Hematopoietic multipotent progenitor cell treated with erythropoietin and hydrocortisone succinate and interleukin-3 and kit ligand, for 17 days (in vitro differentiated cells): ENCODE measurements at places on chromosomes 3 and 15.

GRCh38 chr3:193051314-193051713 lies 133.7 kb upstream of the MB21D2 start:
- no peak for DNase-seq

GRCh38 chr15:84659904-84660781 lies 2.1 kb upstream of the NMB start:
- no peak for DNase-seq

- DNase-seq, result no peak
Measured at GRCh38 chr15:81362790-81363189, 11.2 kb downstream of the TMC3 start.

GRCh38 chr3:31077021-31077601 lies 182.7 kb upstream of the GADL1 start:
- DNase-seq, result no peak

DNA sequence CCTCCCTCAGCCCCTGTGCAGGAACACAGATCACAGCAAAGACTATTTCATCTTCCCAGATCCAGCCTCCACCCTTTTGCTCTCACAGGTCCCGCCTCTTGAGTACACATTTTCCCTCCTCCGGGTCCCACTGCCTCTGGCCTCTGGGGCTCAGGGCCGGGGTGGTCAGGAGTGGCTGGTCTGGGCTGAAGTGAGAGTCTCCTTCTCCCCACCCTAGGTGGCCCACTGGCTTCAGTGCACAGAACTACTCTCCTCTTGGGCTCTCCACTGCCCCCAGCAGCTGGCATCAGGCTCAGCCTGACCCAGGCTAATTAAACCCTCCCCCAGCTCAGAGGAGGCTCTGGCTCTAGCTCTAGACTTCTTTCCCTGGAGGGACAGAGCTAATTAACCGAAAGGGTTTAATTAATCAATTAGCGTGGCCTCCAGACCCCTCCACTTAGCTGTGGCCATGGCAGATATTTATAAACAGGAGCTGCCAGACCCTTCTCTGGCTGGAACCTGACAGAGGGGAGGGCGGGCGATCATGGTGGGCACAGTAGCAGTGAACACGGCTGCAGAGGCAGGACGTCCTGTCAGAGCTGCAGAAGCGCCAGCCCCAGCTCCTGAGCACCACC lies 15.1 kb downstream of the DUSP7 start:
- DNase-seq, result no peak

- DNase-seq, result no peak
Measured at GRCh38 chr3:158737410-158737809, 5.2 kb upstream of the RARRES1 start.

- no peak for DNase-seq
Measured at GRCh38 chr3:135444058-135444457, 521.5 kb upstream of the PPP2R3A start.

- no peak for DNase-seq
Measured at GRCh38 chr15:55970286-55970685, 23.1 kb downstream of the NEDD4 start.

GRCh38 chr15:99970891-99971430 lies 237.7 kb upstream of the LYSMD4 start:
- no peak for DNase-seq

DNA sequence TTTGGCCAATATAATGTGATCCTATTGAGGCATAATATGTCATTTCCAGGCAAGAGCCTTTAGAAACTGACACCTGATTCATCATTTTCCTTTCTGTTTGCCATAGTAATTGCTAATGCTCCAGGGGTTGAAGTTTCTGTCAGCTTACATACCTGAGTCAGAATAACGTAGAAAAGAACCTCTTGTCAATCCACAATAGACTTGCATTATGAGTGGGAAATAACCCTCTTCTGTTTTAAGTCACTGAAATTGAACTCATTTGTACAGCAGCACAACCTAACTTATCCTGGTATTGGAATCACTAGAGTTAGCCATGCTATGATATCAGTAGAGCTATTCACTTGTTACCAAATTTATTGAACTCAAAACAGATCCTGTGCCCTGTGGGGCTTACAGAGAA lies 101.7 kb upstream of the TP63 start:
- DNase-seq, result no peak

GRCh38 chr15:88509321-88509720 lies 37.2 kb downstream of the DET1 start:
- no peak for DNase-seq

GRCh38 chr3:98581474-98581873 lies 11.9 kb downstream of the CPOX start:
- no peak for DNase-seq

- no peak for DNase-seq
Measured at GRCh38 chr15:81981908-81982307, 63.9 kb downstream of the MEX3B start.

DNA sequence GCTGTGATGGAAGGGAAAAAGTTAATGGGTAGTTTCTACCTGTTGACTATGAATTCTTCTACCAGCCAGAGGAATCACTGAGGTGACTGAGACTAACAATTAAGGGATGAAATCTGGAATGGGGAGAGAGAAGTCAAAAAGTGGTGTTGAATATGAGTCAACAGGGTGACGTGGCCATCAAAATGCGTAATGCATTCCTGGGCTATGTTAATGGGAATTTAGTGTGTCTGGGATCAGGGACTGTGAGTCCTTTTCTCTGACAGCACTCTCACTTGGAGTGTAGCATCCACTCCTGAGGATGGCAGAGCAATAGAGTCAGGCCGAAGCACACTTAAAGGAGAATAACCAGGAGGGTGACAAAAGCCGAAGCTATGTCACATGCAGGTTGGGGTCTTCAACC lies 60.4 kb downstream of the MESD start:
- no peak for DNase-seq

- no peak for DNase-seq
Measured at GRCh38 chr3:143604402-143605185, 243.7 kb downstream of the SLC9A9 start.

GRCh38 chr3:157290766-157291165 lies 130.8 kb upstream of the CCNL1 start:
- DNase-seq, result no peak

GRCh38 chr3:183946037-183946436 lies 61.4 kb upstream of the PARL start:
- DNase-seq, result no peak

GRCh38 chr15:83914906-83915305 lies 261.0 kb downstream of the ADAMTSL3 start:
- no peak for DNase-seq

- no peak for DNase-seq
Measured at GRCh38 chr3:136932523-136932922, 25.3 kb upstream of the IL20RB start.

DNA sequence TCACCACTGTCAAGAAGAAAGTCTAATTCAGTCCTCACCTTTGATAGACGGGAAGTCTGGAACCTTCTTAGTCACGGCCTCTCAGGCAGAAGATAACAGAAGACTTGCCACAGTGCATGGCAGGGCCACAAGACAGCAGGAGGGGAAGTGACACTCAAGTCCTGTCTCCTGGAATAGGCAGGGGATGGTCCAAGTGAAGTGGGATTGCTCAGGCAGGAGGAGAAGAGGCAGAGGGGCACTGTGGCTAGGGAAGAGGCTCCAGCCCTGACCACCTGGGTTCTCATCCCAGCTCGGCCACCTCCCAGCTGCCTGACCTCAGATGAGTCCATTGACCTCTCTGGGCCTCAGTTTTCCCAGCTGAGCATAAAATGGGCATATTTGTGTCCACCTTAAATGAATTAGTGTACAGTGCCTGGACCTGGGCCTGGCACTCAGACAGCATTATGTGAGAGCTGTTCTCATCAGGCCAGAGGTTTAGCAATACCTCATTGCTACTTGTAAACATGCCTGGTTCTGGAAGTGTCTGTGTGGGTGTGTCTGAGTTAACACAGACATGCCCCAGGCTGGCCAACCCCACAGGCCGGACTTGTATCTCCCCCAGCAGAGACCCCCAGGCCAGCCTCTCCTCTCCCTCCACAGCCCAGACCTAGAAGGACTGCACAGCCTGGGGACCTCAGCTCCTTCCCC lies 11.5 kb upstream of the PCSK6 start:
- DNase-seq, result peak; percentile 86

DNA sequence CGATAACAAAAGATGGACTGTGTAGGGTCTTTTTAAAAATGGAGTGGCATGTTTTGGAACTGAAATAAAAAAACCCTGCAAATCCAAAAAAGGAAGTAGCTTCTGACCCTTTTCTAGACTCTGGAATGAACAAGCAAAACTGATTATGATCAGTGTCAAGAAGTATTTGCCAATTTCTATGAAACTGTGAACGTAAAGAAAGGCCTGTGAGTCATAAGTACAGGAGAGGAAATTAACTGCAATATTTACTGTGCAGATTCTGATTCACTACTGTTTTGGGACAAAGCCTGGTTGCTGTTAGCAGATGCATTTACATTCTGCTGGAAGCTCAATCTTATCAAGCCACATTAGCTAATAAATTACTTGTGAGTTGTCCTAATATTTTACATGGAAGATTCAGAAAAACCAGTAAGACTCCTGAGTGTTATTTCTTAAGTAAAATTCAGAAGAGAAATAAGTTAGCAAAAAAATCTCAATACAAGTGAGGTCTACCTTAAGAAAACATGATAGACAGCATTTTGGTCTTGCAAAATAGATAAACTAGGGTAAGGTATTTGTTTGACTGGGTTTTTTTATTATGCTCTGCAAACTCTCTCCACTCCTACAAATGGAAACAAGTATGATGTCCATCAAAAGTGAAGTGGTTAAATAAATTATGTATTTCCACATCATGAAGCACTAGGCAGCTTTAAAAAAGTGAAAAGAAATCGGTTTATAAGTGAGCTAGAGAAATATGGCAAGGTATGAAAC lies 90.2 kb upstream of the LMOD3 start:
- DNase-seq, result no peak

DNA sequence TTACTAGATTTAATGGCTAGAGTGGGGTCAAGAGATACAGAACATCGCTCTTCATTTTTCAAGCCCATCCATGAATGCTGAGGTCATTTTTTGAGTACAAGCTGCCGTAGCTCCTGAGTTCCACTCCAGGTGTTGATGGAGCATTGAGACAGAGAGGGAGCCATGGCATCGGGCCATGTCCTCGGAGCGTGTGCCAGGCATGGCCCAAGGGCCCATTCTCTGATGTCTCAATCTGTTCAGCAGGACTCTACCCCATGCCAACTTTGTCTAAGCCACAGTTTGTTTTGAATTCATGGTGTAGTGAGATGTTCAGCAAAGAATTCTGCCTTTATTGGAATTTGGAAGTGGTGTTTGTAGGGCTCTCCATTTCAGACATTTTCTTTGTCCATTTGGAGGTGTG lies 110.5 kb upstream of the ADAMTS9 start:
- no peak for DNase-seq

GRCh38 chr3:157639756-157640426 lies 136.7 kb upstream of the VEPH1 start:
- no peak for DNase-seq

- DNase-seq, result no peak
Measured at GRCh38 chr15:82751308-82751707, 41.6 kb upstream of the AP3B2 start.

DNA sequence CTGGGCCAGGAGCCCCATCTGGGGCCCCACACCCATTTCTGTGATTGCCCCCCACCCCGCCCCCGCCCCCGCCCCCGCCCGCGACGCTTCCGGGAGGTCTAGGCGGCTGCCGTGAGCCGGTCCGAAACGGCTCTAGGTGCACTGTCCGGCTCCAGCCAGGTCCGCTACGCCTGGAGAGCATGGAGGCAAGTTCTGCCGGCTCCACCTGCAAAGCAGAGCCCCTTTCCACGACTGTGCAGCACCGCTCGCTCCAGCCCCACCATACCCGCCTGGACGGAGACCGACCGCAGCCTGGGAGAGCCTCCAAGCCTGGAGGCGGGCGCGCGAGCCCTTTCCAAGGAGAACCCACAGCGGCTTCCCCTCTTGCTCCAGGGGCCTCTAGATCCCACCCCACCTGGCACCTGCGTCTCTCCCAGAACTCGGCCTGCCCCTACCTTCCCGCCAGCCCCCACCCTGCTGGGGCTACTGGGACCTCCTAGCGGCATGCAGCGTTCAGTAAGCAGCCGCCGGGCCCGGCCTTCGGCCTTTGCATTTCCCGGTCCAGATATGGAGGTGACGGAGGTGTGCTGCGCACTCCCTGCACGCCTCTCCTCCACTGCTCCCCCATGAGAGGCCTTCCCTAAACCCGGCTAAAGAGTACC lies 66.2 kb downstream of the KLF13 start:
- DNase-seq, result no peak

DNA sequence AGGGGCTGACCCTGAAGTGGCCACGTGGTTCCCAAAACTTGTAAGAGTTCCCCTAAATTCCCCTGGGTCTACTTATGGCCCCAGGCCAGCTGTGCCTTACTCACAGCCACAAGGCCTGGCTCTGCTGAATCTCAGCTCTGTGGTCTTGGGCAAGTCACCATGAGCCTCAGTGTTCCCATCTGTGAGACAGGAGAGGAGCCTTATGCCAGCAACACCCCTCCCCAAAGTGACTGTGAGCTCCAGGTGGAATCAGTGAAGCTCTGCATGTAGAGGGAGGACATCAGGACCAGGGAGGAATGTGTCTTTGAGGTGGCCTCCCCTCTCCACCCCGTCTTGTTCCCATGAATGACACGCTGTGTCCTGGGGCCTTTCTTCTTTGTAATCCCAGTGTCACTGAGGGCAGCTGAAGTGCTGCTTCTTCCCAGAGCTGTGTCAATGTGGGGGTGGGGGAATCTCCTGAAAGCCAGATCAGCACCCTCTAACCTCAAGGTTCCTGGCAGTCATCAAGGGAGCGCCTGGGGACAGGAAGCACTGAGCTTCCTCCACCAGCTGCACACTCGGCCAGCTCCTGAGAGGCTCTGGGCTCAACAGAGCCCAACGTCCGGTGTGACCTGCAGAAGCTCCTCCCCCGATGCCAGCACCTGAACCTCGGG lies 258.9 kb downstream of the UACA start:
- no peak for DNase-seq

DNA sequence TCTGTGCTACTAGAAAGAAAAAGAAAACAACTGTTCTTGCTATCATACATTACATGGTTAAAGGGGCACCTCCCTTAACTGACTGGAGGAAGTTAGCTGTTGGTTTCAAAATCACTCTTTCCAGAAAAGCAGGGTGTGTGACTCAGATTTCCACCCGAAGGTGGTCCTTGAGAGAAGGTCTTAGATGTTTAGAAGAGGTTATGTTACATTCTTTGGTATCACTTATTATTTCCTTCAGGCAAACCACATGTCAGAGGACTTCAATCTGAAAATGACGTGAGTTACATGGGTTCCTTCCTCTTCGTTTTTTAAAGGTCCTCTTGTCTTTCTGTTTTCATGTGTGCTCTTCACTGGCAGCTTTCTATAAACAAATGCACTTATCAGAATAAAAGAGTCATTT lies 307.9 kb upstream of the CBLB start:
- no peak for DNase-seq

GRCh38 chr3:178443634-178444033 lies 92.6 kb upstream of the KCNMB2 start:
- DNase-seq, result no peak

DNA sequence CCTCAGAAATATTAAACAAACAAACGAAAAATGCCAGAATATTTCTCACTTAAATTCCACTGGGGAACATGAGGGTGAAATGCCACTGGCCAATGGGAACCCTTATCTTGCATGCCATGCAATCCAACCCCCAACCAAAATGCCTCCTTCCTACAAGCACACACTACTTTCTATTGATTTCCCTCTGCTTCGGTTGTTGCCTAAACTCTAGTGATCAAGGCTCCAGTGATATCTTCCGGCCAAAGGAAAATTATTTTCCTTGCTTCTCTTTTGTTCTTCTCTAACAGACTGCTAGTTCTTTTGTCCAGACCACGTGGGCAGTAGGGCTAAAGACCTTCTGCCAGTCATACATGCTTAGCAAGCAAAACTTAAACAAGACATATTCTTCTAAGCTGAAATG lies 115.7 kb downstream of the TMCC1 start:
- DNase-seq, result no peak
